HAP-1 (cell line): ENCODE measurements at places on chromosomes 2 and 18.

GRCh38 chr2:200950378-200950777 is 13.1 kb downstream of the ORC2 start:
- DNase-seq = no peak

- no peak for DNase-seq
Measured at GRCh38 chr2:171995586-171995985, 4.2 kb upstream of the METAP1D start.

DNA sequence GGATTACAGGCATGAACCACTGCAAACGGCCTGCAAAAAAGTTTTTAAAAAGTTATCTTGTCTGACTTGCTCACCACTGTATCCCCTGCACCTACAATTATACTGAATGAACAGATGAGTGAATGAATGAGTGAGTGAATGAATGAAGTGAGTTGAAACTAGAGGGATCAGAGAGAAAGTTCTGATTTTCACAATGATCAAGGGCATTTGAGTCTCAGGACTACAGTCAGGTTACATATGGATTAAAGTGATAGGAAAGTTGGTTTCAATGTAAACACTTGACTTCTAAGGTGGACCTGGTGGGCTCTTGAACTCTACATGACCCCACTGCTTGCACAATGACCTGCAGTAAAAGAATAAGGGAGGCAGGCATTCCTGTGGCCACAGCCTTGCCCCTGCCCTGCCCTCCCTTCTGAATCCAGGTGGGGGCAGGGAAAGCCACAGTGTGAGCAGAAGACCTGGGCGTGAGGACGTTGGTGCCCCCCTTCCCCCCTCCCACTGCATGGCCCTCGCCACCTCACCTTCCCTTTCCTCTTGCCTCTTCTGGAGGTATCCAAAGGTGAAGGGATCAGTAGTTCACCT is 10.7 kb downstream of the C2orf80 start:
- DNase-seq = no peak

DNA sequence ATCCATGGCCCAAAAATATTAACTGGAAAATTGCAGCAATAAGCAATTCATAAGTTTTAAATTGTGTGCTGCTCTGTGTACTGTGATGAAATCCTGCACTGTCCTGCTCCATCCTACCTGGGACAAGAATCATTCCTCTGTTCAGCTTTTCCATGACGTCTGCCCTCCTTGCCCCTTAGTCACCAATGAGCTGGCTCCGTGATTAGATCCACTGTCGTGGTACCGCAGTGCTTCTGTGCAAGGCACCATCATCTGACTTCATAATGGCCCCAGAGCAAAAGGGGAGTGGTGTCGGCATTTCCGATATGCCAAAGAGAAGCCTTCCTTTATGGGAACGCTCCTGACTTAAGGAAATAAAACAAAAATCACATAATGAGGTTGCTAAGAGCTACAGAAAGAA is 3.4 kb upstream of the FAHD2A start:
- no peak for DNase-seq

DNA sequence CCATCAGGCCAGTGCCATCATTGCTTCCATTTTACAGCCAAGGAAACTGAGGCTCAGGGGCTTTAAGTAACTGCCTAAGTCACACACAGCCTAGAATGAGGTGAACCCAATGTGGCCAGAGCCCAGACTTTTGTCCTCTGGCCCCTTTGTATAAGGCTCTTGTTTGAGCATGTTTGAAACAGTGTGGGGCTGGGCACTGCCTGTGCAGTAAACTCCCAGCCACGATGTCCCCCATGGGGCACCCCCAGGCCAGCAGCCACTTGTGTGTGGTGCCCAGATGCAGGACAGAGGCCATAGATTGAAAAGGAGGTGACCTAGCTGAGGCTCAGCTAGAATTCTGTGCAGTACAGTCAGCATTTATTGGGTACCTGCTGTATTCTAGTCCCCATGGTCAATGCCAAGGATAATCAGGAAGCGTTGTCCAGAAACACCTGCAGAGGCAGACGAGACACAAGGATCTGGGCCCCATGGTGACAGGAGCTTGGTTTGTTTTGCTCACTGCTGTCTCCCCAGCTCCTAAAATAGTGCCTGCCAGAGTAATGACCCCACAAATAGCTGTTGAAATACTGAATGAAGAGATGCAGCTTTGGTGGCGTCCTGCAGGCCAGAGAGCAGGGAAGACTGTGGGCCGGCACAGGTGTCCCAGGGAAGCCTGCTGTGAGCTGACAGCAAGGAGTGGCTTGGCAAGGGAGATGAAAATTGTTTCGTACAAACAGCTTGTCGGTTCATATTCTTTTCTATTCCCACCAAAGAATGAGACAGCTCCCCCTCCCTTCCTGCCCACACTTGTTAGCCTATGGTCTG is 160.7 kb downstream of the LDLRAD4 start:
- no peak for DNase-seq

DNA sequence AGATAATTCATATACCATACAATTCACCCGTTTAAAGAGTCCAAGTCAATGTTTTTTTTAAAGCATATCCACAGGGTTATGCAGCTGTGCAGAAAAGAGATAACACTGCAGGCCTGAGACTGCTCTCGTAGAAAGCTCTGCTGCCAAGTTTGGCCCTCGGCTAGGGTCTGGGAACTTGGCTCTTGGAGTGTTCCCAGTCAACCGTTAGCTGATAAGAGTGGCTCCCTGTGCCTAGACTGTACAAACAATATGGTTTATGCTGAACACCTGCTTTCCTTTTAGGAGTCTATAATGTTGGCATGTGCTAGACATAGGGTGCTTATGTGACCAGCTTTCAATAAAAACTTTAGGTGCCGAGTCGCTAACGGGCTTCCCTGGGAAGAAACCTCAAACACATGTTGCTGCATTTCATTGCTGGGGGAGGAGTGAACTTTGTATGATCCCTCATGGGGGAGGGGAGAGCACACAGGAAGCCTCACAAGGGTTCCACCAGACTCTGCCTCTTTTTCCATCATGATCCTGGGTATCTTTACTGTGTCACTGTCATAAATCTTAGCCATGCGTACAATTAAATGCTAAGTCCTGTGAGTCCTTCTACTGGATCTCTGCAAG is 34.7 kb downstream of the RFX8 start:
- DNase-seq = no peak

GRCh38 chr2:204199357-204199756 is 262.8 kb downstream of the ICOS start:
- no peak for DNase-seq

GRCh38 chr2:229486673-229487072 is 215.6 kb upstream of the PID1 start:
- no peak for DNase-seq

DNA sequence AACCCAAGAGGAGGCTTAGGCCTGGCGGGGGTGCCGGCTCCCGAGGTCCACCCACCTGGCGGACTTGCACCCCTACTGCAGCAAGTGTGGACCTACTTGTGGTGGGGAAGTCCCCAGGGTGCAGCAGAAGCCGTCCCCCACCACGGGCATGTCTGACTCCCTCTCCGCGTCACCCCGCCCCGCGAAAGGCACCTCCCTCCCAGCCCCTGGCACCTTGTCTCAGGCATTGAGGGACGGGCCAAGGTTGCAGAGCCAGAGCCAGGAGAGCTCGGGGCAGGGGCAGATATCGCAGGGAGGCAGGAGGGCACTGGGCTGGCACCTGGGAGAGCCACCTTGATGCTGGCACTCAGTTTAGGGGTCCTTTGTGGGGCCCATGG is 19.0 kb downstream of the CROCC2 start:
- peak; percentile 6 for DNase-seq

DNA sequence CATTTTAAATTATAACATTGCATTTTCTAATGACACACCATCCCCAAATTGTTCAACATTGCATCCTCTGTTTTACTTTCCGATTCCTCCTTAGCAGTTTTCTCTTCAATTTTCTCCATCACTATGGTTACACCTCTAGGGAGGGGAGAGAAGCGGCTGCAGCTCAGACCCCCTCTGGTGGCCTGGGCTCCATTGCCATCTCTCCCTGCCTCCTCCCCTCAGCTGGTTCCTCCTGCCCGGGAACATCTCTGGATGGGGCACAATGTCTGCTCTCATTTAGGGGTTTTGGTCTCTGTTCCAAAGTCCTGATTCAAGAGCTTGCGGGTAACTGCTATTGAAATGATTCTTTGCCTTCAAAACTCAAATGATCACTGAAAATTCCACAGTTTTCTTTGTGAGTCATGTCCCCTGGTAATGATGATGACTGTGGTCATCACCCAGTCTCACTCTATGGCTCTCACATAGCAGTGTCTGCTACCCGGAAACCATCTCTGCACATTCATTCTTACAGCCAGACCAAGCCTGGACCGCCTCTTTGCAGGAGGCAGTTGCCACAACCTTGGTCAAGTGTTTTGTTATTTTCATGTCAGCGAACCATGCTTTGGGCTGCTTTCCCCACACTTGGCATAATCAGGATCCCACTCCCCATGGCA is 263.9 kb downstream of the ALPK2 start:
- DNase-seq = no peak

DNA sequence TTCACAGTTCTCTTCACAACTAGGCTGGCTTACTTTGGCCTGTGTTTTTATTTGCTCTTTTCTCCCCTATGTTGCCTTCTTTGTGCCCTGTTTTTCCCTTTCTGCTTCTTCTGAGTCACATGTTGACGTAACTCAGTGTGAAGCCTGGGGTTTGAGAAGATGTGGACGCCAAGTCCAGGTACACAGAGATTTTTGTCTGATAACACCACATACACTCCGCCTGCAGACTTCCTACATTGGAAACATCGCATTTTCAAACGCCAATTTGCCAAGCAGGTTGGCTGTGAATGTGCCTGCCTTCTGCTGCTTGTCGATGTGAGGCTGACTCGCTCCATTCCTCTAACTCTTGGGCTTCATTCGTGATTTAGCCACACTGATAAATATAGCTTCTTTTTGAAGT is 62.6 kb upstream of the FN1 start:
- DNase-seq = no peak

GRCh38 chr2:100135415-100135814 is 7.0 kb downstream of the AFF3 start:
- no peak for DNase-seq

- DNase-seq = no peak
Measured at GRCh38 chr18:59437851-59438569, 78.9 kb upstream of the LMAN1 start.

GRCh38 chr2:158746488-158746887 is 48.6 kb upstream of the DAPL1 start:
- no peak for DNase-seq

DNA sequence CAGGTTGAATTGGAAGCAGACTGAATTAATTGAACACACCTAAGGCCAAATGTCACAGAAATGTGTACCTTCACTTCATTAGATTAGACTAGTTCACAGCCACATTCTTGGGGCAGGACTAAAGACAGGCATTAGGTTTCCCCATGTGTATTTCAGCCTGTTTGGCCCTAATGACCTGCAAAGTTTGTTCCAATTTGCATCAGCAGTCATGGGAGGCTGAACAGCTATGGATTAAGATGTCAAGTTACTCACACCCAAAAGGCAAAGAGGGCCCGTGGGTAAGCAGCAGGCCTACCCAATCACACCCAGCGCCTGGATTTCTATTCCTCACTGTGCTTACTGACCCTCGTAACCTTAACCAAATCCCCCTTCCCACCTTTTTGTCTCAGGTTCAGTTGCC is 99.6 kb upstream of the RIOK3 start:
- DNase-seq = no peak

- DNase-seq = no peak
Measured at GRCh38 chr2:206192157-206192556, 32.5 kb downstream of the EEF1B2 start.

DNA sequence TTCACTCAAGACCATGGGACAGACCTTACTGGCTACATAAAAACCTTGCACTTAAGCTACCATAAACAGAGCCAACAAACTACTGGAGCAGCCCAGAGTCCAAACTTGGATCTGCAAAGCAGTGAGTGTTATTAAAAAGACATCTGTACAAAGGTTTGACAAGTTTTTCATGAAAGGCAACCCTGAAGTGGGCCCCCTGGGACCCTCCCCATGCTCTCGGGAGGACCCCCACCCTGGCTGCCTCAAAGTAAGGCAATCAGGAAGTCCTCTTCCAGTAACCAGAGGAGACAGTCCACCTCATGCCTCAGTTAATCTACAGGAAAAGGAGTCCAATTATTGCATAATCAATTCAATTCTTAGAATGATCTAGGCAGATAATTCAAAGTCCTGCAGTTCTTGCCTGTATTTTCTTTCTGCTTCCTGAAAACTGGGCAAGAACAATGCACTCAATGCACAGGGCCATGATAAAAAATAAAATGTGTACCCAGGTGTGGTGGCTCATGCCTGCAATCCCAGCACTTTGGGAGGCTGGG is 69.7 kb downstream of the TBC1D8 start:
- no peak for DNase-seq

DNA sequence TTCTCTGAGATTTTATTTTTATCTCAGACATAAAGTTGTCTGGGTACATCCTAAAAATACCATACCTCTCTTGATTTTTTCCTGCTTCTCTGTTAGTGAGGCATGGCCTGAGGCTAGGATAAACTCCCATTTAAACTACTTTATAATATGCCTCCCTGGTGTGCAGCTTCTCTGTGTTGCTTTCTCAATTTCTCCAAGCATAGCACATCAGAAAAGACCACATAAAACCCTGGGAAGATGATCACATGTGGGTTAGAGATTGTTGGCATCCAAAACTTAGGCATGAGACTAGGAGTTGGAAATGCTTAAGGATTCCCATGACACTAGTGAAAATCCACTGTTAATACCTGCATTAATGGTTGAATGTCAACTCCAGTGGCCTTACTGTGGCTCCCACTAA is 254.6 kb downstream of the RND3 start:
- no peak for DNase-seq

GRCh38 chr2:177243476-177243875 is 21.1 kb downstream of the NFE2L2 start:
- no peak for DNase-seq

DNA sequence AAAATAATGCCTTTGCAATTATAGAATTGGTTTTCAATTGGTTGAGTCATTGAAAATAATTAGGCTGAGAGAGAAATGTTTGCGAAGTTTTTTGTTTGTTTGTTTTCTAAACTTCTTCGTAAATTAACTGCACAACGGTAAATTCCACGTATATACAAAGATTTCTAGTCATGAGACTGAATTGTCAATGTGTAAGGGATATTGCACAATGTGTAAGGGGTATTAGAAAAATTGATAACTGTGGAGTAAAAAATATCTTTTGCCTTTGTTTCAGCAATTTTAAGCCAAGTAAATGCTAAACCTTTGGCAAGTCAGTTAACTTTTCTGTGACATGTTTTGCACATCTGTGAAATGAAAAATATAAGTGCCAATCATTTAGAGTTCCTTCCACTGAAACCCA is 606.0 kb downstream of the TMEM182 start:
- DNase-seq = no peak

- no peak for DNase-seq
Measured at GRCh38 chr2:183029219-183029618, 9.0 kb downstream of the NCKAP1 start.

- DNase-seq = no peak
Measured at GRCh38 chr2:217900010-217900779, 102.6 kb downstream of the TNS1 start.

GRCh38 chr18:76544511-76545345 is 49.7 kb upstream of the ZNF516 start:
- DNase-seq = no peak

- DNase-seq = peak; percentile 22
Measured at GRCh38 chr2:233448220-233448559, 93.9 kb downstream of the DGKD start.

- DNase-seq = no peak
Measured at GRCh38 chr2:69680001-69680675, 36.6 kb upstream of the AAK1 start.
